ENCODE measurements at places on chromosomes 11 and 22.

DNA sequence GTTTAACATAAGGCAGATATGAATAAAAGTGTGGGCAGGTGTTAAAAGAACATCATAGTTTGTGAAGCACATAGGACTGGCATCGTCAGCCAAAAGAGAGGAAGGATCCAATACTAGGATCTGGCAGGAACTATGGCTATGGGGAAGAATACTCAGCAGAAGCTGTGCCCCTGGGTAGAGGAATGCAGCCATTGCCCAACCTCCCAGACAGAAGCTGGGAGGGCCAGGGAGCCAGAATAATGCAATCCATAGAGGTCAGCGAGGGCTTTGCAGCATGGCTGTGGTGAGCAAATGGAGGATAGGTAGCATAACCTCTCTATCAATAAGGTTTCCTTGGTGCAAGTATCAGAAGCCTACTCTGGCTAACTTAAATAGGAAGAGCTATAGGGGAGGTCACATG lies 11.7 kb upstream of the CSTF3 start:
- DNase-seq = no peak
- no peak overlapping the region for H3K4me3 ChIP-seq

GRCh38 chr11:13262096-13262495 lies 15.5 kb upstream of the BMAL1 start:
- H3K27ac ChIP-seq = peak overlapping the region; percentile 82
- no peak for DNase-seq
- H3K4me1 ChIP-seq = peaks cover 37% of the 10 kb centered on the region
- no peaks in the 10 kb centered on the region for H3K27me3 ChIP-seq

DNA sequence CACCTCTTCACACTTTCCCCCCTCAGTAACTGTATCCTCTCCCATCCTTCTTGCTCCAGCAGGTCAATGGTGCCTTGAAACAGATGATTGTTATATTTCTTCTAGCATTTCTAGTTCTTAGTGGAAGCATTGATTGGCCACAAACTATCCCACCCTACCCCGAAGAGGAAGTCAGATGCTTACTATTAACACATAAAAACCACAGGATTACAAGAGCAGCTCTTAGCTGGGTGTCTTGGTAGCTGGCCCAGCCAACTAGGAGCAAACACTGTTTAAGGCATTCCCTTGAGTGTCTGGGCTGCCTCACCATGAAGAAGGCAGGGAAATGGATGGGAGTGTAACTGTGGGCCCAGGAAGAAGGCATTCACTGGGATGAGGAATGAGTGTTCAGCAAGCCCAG lies 176.6 kb downstream of the GRIK4 start:
- no peak overlapping the region for H3K27ac ChIP-seq
- no peaks in the 10 kb centered on the region for H3K36me3 ChIP-seq
- H3K27me3 ChIP-seq = no peaks in the 10 kb centered on the region
- H3K4me3 ChIP-seq = no peak overlapping the region

DNA sequence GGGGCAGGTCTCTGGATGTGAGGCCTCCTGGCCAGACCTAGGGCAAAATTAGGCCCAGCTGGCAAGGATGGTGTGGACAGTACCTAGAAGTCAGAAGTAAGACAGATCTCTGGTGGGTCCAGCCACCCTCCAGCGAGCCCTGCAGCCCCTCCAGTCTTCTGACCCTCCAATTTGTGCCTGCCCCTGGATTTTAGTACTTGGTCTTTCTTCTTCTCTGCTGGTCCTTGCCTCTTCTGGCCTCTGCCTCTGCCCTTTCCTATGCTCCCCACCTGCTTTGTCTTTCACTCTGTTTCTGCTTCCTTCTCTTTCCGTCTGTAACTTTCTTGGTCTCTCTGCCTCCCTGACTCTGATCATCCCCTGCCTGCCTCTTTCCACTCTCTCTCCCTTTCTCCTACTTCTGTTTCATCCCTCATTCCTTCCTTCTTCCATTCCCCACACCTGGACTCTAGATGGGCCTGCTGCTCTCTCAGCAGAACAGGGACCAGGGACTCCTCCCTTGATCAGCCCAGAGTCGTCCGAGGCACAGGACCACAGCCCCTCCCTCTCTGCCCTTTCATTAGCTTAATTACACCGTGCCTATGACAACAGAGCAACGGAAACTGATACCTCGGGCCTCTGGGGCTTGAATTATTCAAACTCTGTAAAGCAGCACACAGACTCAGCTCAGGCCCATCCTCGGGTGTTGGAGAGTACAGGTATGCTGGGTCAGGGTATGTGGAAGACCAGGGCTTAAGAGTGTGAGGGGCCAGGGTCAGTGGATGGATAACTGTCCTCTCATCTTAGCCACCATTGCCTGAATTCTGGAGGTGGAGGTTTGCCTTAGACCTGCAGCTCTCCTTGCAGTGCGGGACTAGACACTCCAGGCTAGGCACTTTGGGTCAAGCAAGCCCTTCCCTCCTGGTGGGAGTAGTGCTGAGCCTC lies at the start of gene CHRNA10:
CHRNA10 (minus strand) TSS at position 51 of the 921 bp plus-strand sequence. CDS start 72 bp downstream, outside the sequence.
- no peaks in the 10 kb centered on the region for H3K4me1 ChIP-seq
- DNase-seq = no peak
- H3K27ac ChIP-seq = no peak within 1 kb of the TSS
- no peaks in the 10 kb centered on the region for H3K27me3 ChIP-seq

DNA sequence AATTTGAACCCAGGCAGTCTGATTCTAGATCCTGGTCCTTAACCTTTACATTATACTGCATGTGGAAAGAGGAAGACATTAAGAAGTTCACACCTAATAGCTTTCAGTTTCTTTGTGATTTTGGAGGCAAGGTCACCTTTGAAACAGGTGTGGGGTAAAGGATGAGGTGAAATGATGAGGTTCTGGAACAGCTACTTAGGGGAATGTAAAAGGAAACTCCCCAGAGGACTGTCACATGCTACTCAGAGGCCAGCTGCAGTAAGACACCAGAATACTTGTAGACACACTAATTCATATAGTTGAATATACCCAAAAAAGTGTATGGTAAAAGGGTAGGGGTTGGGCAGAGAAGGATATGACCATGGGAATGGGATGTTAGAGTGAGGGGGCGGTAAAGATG lies 5.4 kb downstream of the APIP start:
- peaks cover 13% of the 10 kb centered on the region for H3K4me1 ChIP-seq
- no peak overlapping the region for H3K4me3 ChIP-seq
- no peak for DNase-seq

DNA sequence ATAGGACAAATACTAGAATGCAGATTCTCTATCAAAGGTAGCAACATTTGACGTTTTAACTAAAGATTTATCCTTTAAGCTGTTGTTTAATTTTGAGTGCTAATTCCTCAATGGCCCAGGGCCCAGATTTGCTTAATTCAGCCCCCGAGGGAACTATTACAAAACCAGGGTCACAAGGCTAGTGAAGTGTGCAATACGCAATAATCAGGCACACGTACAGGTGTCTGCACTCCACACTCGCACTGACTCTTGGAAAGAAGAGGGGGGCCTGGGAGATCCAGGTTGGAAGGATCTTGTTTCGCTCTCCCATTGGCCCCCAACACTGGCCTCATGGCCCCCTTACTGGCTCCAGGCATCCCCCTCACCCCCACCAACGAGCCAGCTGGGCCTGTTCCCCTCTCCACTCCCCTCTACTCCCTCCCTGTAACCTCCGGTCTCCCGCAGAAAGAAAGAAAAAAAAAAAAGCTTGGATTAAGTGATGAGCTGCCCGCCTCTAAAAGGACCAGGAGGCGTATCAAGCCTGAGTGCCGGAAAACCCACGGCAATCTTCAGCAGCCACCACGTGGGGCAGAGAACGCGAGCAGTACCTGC lies 2.2 kb upstream of the KIRREL3 start:
- no peaks in the 10 kb centered on the region for H3K36me3 ChIP-seq
- H3K27me3 ChIP-seq = peaks cover 12% of the 10 kb centered on the region
- H3K27ac ChIP-seq = no peak overlapping the region
- no peak for DNase-seq
- peaks cover 20% of the 10 kb centered on the region for H3K4me1 ChIP-seq

DNA sequence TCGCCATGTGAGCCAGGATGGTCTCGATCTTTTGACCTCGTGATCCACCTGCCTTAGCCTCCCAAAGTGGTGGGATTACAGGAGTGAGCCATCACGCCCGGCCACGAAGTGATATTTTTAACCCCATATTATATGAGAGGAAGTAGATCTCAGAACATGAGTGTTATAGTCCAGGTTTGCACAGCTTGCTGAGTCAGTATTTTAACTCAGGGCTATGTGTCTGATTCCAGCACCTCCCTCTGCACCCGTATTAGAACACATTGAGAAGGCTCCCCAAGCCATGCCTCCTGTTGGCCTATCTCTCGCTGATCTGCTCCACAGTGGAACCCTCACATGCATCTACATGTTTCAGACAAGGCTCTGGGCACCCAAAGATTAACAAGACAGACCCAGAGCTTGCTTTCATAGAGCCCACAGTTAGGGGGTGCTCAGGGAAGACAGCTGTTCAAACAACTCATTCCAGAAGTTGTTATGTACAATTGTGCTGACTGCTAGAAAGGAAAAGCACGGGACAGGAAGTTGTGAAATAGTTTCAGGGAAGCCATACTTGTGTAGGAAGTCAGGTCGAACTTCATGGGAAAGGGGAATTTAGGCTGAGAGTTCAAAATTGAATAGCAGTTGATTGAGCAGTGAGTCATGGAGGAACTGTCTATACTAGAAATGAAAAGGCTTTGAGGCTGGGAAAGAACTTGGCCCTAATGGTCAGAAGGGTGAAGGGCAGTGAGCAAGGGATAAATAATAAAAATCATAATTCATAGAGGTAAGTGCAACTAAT lies 49.3 kb upstream of the CLPB start:
- H3K27me3 ChIP-seq = no peaks in the 10 kb centered on the region
- no peaks in the 10 kb centered on the region for H3K4me1 ChIP-seq
- no peak for DNase-seq
- no peaks in the 10 kb centered on the region for H3K36me3 ChIP-seq
- H3K4me3 ChIP-seq = no peak overlapping the region

DNA sequence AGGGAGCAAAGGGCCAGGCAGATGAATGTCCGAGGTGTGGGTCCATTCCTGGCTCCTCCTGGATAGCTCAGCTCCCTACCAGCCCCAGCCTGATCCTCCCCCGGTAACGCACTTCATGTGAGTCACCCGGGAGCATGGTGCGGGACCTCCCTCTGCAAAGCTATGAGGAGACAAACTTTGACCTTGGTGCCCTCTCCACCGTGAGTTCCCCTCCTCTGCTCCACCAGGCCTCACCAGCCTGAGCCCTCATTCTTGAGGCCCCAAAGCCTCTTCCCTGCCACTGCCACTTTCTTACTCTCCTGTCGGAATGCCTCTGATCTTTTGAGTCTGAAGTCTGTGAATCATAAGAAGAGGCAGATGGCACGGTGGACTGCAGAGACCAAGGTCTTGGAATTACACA lies 37.4 kb upstream of the CD82 start:
- H3K27me3 ChIP-seq = no peaks in the 10 kb centered on the region
- H3K36me3 ChIP-seq = no peaks in the 10 kb centered on the region
- no peaks in the 10 kb centered on the region for H3K4me1 ChIP-seq
- no peak overlapping the region for H3K4me3 ChIP-seq
- H3K27ac ChIP-seq = no peak overlapping the region

DNA sequence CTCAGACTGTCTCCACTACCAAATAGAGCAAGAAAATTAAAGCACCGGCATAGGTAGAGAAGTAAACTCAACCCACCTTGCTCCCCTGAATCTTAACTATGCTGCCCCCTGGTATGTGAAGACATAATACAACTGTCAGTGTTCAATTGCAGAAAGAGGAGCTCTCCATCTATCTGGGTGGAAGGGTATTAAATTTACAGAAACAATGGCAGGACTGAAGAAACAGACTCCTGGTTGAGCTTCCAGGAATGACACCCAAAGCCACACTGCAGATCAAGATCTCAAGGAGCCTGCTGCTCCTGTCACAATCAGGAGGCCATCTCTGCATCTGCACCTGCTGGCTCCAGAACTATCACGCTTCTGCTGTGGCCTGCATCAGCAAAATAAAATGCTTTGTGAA lies 132.1 kb upstream of the BMAL1 start:
- H3K4me3 ChIP-seq = no peak overlapping the region
- no peaks in the 10 kb centered on the region for H3K27me3 ChIP-seq
- H3K36me3 ChIP-seq = no peaks in the 10 kb centered on the region
- DNase-seq = no peak
- H3K4me1 ChIP-seq = peaks cover 6% of the 10 kb centered on the region

DNA sequence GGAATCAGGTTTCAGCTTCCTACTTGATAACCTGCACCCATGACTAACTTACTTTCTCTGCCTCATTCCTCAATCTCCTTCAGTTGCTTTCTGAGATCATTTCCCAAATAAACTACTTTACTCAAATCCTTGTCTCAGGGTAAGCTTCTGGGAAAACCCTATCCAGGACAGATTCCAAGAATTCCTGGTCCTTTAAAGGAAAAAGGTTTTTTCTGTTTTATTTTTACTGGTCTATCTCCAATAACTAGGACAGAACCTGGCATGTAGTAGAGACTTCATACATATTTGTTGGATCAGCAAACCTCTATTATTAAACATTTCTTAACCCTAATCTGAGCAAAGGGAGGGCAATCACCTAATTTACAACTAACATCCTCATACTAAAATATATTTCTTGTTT lies 910.5 kb upstream of the CHORDC1 start:
- no peaks in the 10 kb centered on the region for H3K36me3 ChIP-seq
- no peak overlapping the region for H3K4me3 ChIP-seq
- no peak overlapping the region for H3K27ac ChIP-seq
- H3K4me1 ChIP-seq = no peaks in the 10 kb centered on the region
- H3K27me3 ChIP-seq = no peaks in the 10 kb centered on the region

GRCh38 chr11:64157631-64158394 lies 8.1 kb downstream of the MACROD1 start:
- no peak for DNase-seq
- H3K4me1 ChIP-seq = peaks cover 5% of the 10 kb centered on the region
- no peaks in the 10 kb centered on the region for H3K27me3 ChIP-seq

DNA sequence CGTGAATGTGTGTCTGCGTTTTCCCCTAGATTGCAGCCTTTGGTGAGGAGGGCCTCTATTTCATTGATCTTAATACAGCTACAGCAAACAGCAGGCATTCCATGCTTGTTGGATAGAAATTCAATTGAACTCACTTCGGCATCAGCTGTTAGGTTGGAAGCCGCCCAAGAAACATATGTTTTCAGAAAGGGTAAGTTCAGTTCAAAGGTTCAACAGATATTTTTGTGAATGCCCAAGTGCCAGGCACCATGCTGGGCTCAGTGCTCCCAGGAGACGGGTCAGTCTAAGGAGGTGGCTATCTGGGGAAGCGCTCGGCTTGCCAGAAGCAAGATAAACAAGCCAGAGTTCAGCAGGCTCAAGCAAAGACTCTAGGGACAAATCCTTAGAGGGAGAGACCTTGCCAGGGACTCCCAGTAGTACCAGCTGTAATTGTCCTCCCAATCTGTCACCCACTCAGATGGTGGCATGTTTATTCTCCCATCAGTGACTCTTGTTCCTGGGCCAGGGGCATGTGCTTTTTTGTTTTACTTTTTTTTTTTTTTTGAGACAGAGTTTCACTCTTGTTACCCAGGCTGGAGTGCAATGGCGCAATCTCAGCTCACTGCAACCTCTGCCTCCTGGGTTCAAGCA lies 64.5 kb upstream of the LARGE1 start:
- H3K27ac ChIP-seq = no peak overlapping the region
- no peak for DNase-seq
- no peak overlapping the region for H3K4me3 ChIP-seq

GRCh38 chr11:132430429-132431062 lies 1060.1 kb downstream of the NTM start:
- no peak overlapping the region for H3K27ac ChIP-seq
- H3K4me3 ChIP-seq = no peak overlapping the region

Data from vagina (tissue), 2 donors.